NCI-H82 (cell line): ENCODE measurements at places on chromosomes 7 and 10.

DNA sequence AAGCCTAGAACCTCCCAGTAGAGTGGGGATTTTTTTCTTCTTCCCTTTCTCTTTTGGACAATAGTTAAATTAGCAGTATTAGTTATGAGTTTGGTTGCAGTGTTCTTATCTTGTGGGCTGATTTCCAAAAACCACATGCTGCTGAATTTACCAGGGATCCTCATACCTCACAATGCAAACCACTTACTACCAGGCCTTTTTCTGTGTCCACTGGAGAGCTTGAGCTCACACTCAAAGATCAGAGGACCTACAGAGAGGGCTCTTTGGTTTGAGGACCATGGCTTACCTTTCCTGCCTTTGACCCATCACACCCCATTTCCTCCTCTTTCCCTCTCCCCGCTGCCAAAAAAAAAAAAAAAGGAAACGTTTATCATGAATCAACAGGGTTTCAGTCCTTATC, 5.4 kb downstream of the OPN1SW start:
- DNase-seq, result no peak

DNA sequence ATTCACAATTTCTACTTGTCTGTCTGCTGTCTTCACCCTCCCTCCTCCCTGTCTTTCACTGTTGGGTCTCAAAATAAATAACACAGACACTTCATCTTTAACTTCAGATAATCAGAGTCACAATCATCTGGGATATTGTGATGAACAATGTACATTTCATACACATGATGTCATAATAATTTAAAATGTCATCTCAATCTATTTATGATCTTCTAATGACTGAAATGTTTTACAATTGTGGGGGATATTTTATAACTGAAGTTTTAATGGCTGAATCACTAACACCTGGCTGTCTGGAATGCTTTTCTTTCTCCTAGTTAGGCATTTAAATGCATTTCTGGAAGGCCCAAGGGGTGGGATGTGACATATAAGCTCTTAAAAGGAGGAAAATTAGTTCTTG, 859.8 kb downstream of the LRMDA start:
- DNase-seq, result no peak

- no peak for DNase-seq
Observed at GRCh38 chr10:47020471-47020870, 109.2 kb downstream of the PTPN20 start.

GRCh38 chr7:73329861-73330581, 2.1 kb downstream of the FKBP6 start:
- DNase-seq, result no peak

DNA sequence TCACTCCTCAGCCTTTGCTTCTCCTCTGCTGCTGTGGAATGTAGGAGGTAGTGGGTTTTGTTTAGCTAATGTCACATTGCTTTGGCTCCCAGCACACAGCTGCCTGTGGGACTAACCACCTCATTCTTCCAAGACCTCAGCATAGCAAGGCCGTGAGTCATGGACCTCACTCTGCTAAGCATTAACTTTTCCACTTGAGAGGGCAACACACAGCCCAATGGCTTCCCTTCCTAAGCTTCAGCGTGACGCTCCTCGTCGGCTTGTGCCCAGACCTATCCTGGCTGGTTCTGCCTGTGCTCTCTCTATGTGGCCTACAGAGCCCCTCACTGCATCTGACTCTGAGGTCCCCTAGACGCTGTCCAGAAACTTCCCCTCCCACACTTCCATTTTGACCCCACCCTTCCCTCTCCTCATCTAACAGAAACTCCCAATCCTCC, 23.3 kb downstream of the MYOF start:
- DNase-seq, result no peak

DNA sequence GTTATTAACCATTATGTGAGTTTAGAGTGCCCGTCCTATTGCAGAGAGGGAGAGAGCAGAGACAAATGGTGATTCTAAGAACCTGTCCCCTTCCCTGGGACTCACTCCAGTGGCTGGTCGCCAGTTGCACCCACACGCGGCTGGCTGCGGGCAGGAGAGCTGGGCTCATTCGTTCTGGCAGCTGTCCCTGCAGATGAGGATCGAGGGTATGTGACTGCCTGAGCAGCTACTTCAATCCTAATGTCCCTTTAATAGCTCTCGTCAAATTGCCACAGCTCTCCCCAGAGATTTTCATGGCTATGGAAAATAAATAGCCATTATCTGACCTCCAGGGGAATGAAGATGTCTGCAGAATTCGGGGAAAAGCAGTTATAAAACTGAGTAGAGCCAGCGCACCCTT, 41.6 kb downstream of the RBM28 start:
- no peak for DNase-seq

DNA sequence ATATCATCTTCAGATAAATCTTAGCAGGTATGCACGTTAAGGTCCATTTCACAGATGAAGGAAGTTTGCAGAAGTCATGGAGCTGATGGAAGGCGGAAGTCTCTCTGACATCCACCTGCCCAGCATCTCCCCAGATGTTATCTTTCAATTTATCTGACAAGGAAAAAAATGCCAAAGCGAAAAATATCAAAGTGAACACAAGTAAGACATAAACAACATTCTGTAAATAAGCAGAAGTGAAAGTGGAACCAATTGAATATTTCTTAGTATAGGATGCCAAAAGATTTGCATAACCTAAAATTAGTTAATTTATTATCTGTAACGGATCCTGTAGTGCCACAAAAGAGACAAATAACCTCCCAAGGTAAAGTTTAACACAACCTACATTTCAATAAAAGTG, 73.6 kb upstream of the NEBL start:
- DNase-seq, result no peak
